ENCODE measurements at places on chromosomes 11 and 22.

DNA sequence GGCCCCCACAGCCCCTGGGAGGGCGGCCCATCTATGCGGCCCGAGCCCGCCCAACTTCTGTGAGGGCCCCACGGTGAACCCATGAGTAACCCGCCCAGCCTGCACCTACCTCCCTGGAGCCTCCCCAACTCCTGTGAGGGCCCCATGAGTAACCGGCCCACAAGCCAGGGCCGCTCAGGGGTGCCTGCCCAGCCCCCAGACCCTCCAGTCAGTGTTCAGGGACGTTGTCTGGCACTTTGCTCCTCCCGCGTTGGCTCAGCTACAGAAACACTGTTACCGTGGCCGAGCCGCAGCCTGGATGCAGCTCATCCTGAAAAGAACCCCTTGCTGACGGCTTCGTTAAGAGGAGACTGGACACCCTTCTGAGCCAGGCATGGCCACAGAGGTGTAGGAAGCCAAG is 179.6 kb downstream of the BRD1 start:
- DNase-seq: no peak

DNA sequence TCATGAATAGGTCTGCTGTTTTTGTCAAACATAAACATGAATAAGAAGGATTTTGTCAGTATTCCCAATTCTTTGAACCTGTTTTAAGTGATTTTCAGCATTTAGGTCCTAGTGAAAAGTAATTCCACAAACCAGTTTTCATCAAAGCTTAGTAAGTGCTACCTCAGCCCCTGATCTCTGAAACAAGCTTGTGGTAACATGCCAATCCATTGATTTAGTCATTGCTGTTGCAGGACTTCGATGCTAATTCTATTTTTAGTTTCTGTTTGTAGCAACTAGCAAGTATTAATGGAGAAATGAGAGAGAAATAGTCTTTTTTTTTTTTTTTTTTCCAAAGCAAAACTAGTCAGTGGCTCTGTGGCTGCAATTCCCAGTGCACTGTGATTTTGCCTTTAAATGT is 91.4 kb downstream of the JRKL start:
- no peak for DNase-seq

DNA sequence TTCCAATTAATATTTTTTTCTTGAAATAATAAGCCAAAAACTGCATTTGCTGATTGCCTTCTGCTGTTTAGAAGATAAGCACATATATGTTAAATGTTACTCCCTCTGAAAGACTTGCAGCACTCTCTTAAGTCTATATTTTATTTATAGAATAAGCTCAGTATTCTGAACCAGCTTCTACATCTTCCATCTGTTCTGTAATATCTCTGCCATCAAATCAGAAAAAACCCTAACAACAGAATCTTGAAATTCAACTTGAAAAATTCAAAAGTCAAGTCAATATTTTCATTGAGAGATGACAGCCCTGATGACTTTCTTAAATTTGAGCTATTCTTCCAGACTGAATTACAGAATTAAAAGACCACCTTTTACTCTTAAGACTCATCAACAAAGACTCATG is 247.9 kb downstream of the NELL1 start:
- DNase-seq: no peak

GRCh38 chr11:77411137-77411707 is 62.7 kb downstream of the PAK1 start:
- no peak for DNase-seq

DNA sequence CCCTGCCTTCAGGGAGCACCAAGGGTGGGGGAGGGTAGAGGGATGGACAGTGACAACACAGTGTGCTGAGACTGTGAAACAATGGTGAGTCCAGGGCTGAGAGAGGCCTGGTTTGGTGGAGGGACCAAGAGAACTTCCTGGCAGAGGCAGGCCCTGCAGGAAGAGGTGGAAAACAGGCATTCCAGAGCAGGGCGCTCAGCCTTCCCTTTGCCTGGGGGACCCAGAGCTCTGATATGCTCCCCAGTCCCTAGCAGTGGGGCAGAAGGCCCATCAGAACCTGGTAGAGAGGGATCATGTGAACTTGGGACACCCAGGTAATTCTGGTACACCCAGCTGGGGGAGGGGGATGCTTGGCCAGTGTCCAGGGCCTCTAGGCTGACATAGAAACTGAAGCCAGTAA is 17.2 kb upstream of the UVRAG start:
- DNase-seq: no peak

Data from non-pigmented ciliary epithelial cell (primary cell).